Mesendoderm (in vitro differentiated cells): ENCODE measurements at places on chromosomes 2 and 18.

- no peak for DNase-seq
These were observed 240.3 kb downstream of the MYCN start for GRCh38 chr2:16180631-16181030.

GRCh38 chr2:172988728-172989127 lies 86.9 kb upstream of the MAP3K20 start:
- no peak for DNase-seq

DNA sequence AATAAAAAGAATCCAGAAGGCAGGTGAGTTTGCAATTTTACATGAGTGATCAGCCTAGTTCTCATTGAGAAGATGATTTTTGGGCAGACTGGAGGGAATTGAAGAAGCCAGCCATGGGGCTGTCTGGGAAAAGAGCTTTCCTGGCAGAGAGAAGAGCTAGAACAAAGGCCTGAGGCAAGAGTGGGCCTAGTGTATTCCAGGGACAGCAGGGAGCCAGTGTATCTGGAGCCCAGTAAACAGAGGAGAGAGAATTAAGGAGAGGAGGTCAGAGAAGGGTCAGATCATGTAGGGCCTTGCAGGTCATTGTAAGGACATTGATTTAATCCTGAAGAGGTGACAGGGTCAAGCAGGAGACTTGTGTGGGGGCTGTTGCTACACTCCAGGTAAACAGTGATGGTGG lies 195.8 kb downstream of the SATB2 start:
- peak; percentile 61 for DNase-seq

DNA sequence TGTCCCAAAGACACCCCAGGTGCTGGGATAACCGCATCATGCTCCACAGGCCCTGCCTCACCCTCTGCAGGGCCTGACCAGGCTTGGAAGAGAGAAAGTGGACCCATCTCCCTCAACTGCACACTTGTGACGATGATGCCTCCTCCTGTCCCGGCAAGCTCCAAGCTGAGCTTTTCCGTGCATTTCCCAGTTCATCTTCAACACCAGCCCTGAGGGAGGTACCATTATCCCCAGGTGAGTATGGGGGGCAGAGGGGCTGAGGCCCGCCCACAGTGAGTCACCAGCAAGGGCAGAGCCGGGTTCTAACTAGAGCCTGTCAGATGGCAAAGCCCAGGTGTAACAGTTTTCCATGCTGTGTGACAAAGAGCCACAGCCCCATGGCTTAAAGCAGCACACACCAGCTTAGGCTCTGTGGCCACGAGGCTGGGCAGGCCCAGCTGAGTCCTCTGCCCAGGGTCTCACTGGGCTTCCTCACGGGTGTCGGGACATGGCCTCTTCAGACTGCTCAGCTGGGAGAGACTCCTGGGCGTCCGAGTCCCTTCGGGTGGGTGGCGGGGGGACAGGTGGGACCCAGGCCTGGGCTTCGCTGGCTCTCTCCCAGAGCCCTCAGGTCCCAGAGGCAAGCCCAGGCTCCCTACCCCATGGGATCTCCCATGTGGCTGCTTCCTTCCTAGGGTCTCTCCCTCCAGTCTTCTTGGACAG lies 108.4 kb upstream of the OTOS start:
- DNase-seq, result no peak

GRCh38 chr2:113216321-113216720 lies 42.5 kb downstream of the PSD4 start:
- no peak for DNase-seq

DNA sequence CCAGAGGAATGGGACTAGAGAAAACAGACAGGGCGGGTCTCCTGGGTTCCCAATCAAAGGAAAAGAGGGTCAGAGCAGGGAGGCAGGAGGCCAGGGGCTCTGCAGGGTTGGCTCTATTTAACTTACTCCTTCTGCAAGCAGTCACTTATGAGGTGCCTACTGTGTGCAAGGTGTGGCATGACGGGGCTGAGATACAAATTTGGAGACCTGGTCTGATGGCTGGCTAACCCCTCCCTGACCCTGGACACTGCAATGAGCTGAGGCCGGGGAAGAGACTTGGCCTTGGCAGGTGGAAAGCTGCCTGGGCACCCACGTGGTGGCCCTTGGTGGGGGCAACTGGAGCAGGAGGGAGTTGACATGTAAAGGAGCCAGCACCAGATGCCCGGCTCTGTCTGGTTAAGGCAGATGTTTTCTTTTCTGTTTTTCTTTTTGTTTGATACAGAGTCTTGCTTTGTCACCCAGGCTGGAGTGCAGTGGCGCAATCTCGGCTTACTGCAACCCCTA lies 148.5 kb upstream of the GATA6 start:
- DNase-seq, result no peak

- no peak for DNase-seq
These were observed 23.4 kb downstream of the SNTG2 start for GRCh38 chr2:974054-974453.

- peak; percentile 41 for DNase-seq
These were observed 146.1 kb upstream of the SATB2 start for GRCh38 chr2:199603721-199604291.

- DNase-seq, result peak; percentile 78
These were observed 11.2 kb downstream of the ATP6V1B1 start for GRCh38 chr2:70946832-70947442.

GRCh38 chr2:38178556-38179419 lies 102.8 kb upstream of the CYP1B1 start:
- peak; percentile 70 for DNase-seq

DNA sequence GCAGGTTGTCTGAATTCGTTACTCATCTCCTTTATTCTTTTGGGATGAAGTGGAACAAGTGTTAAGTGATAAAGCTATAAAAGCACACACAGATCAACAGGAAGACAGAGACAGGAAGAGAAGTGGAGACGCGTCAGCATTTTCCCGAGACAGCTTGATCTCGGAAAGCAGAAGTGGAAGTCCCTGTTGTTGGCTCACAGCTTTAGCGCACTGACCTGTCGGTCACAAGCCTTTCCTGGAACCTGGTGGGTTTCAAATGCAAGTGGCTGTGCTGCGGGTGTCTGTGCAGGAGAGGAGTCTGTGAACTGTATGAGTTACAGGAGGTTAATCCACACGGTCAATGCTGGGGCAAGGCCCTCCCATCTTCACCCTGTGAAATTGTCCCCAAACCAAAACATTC lies 116.6 kb upstream of the PELI1 start:
- DNase-seq, result no peak

- no peak for DNase-seq
These were observed 161.1 kb downstream of the KCNH7 start for GRCh38 chr2:162677476-162677875.

GRCh38 chr2:62713837-62714236 lies 8.3 kb downstream of the EHBP1 start:
- DNase-seq, result no peak

DNA sequence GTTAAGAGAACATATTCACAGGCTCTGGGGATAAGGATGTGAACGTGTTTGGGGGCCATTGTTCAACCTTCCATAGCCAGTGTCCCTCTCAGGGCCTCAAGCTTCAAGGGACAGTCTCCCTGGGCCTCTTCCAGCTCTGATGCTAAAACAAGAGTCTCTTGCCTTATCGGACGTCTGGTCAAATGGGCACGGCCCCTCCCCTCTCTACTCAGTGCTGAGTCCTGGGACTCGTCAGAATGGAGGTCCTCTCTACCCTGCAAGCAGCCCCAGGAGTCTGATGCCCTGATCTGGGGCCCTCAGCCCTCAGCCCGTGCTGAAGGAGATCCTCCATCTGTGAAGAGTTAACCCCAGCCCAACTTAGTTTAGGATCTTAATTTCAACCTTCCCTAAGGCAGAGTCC lies 198.2 kb downstream of the ZFP36L2 start:
- no peak for DNase-seq

GRCh38 chr18:76619261-76619620 lies 124.2 kb upstream of the ZNF516 start:
- peak; percentile 44 for DNase-seq

GRCh38 chr2:194363295-194363694 lies 1293.7 kb upstream of the SLC39A10 start:
- DNase-seq, result no peak

GRCh38 chr2:205948496-205948837 lies 137.5 kb downstream of the INO80D start:
- no peak for DNase-seq

DNA sequence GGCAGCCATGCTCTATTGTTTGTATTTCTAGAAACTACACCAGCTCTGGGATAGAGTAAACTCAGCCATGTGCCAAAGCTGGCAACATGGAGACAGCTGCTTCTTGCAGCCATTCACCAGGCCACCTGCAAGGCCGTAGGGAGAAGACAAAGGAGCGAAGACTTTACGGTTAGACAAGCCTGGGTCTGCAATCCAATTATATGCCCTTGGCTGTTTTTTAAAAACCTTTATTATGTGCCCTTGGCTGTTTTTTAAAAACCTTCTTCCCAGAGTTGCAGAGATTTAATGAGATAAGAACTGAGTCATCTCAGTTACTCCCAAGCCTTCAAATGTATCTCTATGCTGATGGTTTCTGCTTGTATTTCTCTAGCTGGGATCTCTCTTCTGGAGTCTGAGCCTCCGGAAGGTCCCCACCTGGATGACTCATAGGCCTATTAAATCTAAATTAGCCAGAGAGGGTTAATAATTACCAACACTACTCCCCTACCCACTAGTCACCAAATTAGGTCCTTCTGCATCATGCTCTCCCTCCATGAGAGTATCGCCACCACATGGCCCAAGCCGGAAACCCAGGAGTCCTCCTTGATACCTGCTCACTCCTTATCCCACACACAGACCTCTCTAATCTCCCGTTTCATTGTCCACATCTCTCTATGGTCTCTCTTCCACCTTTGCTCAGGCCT lies 17.5 kb upstream of the DPP4 start:
- peak; percentile 72 for DNase-seq

GRCh38 chr2:219019436-219019835 lies 21.9 kb downstream of the CFAP65 start:
- DNase-seq, result no peak

- no peak for DNase-seq
These were observed 8.6 kb downstream of the VRK2 start for GRCh38 chr2:58055033-58055786.

DNA sequence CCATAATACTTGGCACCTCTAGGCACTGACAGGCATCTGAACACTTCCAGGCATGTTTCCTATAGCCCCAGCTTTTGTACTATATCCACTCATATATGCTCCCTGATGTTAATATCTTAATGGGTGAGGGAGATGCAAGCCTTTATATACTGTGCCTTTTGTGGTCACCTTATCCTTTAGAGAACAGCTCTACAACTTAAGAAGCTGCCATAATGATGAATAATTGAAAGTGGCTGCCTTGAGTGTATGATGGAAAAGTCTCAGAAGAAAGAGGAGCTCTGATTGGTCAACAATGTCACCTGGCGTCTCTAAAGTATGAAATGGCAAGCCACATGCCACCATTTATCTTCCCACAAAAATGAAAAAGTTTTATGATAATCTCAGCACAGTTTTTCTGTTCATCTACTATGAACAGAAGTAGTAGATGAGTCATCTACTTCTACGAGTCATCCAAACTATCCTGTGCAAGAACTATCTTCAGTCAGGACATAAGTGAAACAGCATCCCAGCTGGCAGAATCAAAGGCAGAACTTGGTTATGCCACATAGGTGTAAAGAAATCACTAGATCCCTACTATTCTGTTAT lies 997.9 kb upstream of the CELF4 start:
- DNase-seq, result no peak

DNA sequence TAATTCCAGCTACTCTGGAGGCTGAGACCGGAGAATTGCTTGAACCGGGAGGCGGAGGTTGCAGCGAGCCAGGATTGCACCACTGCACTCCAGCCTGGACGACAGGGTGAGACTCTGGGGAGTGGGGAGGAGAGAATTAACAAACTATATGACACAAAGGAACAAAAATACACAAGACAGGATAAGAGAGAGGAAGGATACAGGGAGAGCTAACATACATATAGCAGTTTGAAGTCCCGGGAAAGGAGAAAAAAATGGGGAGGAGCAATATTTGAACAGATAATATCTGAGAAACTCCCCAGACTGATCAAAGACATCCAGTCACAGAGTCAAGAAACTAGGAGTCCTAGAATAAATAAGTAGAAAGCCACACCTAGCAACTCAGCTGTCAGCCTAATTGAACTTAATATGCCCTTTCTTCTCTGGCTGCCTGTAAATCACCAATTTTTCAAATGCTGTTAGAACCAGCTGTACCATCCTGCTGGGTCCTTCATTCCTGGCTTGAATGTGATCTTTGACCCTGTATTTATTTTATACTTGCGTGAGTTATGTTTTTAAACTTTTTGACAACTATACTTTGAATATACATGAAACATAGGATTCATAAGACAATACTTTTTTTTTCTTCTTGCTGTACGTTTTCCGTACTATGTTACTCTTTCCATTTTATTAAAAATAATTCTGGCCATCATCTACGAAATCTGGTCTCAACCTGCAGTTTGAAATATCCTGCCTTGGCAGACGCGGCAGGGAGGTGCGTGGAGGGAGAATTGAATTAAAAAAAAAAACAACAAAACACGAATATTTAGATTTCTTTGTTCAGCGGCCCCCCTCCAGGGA lies 876 bp upstream of the CYP27A1 start:
- DNase-seq, result no peak

- DNase-seq, result no peak
These were observed 133.0 kb upstream of the SLC14A2 start for GRCh38 chr18:45482286-45482685.

DNA sequence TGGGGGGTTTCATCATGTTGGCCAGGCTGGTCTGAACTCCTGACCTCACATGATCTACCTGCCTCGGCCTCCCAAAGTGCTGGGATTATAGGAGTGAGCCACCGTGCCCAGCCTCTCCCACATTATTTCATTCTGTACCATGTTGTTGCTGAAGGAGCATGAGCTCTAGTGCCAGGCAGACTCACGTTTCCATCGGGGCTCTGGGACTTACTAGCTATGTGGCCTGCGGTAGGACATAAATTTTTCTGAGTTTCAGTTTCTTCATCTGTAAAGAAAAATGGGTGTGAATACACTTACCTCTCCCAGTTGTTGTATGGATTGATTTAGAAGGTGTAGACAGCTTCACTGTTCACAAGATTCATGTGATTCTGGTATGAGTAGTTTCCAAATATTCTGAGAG lies 30.8 kb upstream of the CCL20 start:
- no peak for DNase-seq

- DNase-seq, result no peak
These were observed 52.5 kb upstream of the FAM136A start for GRCh38 chr2:70354264-70354949.

DNA sequence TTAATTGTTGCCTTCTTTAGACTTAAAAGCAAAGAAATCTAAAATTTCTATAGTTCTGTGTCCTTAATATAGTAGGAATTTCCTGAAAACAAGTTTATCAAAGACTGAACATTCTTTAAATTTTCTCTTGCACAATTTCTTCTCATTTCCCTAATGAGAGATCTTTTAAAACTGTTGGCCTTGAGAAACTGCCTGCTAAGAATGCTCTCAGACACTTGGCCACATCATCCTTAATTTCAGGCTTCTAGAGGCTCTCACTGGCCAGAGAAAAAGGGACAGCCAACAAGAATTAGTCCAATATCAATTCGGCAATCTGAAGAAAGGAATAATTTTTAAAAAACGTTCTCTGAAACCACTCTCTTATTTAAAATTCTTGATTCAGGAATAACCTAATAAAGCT lies 167.0 kb upstream of the CREB1 start:
- no peak for DNase-seq

- no peak for DNase-seq
These were observed 742.4 kb downstream of the SATB2 start for GRCh38 chr2:198715302-198715835.
